IMR-90 (cell line): ENCODE measurements at places on chromosomes 1 and 21.

- no peak for DNase-seq
These were observed 766 bp downstream of the AGO4 start for GRCh38 chr1:35808450-35809113.

DNA sequence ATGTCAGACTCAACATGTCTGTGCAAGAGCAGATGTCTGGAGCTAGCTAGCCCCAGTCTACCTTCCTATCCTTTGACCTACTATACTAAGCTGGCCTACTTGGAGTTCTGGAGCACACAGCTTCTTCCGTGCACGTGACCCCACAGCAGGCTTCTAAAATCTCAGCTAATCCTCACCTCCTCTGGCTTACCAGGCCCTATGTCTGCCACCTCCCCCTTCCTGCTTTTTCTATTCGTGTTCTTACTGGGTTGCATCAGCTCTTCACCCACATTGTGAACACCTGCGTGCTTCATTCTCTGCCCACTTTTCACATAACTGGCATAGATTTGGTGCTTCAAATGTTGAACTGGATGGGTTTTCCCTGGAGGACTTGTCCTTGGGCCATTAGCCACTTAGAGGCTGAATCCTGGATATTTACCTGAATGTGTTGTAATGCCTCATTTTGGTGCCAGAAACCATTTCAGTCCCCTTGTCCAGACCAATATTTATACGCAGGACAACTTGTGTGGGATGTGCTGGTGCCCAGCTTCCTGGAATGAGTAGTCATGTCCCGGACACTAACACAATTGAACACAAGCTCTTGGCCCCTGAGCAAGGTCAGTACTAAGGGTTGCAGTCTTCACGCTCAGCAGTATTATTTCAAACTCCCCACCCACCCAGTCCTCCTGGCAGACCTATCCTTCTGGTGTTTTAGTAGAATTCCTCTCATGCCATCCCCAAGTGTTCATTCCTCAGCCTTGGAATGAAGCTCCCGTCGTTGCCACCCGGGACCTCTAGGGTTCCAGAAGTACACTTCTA, 24.0 kb downstream of the TENT5C start:
- no peak for DNase-seq

DNA sequence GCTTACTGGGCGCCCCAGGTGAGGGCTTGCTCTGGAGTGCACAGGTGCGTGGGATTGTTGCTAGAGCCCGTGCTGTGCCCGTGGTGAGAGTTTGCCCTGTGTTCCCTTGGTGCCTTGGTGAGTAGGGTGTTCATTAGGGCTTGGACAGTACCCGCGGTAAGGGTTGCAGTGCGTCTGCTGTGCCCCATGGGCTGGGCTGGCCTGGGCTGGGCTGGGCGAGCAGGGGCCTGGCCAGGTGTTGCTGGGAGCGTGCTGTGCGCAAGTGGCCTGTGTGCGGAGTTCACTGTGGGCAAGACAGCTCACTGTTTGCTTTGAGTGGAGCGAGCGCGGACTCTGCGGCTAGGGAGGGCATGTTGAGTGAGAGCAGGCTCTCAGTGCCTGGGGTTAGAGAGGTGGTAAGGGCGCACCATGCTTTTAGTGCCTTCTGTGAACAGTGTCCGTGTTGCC, 725 bp downstream of the CR1L start:
- DNase-seq: no peak

DNA sequence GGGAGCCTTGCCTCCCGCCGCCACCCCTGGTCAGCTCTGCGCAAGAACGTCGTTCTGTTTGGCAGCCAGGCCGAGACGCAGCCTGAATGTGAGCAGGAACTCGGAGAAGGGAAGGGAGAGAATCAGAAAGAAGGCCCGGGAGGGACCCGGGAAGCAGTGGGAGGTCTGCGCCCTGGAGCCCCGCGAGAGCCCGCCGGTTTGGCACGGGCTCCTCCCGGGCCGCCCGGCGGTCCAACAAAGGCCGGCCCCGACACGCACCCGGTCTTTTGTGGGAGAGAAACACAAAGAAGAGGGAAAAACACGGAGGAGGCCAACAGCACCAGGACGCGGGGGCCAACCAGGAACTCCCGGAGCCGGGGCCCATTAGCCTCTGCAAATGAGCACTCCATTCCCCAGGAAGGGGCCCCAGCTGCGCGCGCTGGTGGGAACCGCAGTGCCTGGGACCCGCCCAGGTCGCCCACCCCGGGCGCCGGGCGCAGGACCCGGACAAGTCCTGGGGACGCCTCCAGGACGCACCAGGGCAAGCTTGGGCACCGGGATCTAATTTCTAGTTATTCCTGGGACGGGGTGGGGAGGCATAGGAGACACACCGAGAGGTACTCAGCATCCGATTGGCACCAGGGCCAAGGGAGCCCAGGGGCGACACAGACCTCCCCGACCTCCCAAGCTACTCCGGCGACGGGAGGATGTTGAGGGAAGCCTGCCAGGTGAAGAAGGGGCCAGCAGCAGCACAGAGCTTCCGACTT, 2.7 kb upstream of the OLIG2 start:
- no peak for DNase-seq

GRCh38 chr1:224438989-224439388, 4.4 kb upstream of the WDR26 start:
- no peak for DNase-seq

DNA sequence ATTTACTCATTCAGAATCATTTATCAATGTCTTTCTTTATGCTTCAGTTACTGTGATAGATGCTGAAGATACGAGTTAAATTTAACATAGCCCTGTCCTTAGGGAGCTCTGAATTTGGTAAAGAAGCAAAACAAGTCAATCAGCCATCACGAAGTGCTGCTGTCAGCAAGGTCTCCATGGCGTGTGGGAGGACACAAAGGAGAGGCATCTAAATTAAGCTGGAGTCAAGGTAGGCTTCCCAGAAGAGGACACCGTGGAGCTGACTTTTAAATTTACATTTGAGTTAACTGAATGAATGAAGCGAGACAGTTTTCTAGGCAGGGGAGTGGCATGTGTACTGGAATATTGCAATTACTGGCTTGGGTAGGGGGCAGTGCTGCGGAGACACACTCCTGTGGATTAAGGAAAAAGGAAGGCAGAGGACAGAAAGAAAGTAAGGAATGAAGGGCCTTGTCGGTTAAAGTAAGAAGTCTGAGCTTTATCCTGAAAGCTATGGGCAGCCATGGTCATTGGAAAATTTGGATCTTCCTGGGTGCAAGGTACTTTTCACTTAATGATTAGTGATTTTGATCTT, 41.3 kb upstream of the C1orf87 start:
- no peak for DNase-seq

DNA sequence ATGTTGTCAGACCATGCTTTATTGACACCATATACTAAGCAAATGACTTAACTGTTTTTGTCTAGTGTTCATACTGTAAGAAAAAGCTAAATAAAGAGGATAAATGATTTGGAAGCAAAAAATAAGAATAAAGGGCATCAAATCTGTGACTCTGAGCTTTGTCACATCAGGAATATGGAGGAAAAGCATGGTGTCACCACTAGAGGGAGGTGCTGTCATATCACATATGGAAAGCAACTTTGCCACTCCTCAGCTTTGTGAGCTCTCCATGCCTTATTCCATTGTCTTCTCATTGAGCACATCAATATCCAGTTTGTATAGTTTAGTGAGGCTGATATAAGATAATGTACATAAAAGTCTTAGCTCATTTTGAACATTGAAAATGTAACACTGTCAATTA, 20.8 kb upstream of the GBP1 start:
- peak; percentile 56 for DNase-seq

- no peak for DNase-seq
These were observed 67.8 kb downstream of the FASLG start for GRCh38 chr1:172726740-172727139.

- DNase-seq: no peak
These were observed 32.3 kb upstream of the FBXO28 start for GRCh38 chr1:224081604-224082003.

DNA sequence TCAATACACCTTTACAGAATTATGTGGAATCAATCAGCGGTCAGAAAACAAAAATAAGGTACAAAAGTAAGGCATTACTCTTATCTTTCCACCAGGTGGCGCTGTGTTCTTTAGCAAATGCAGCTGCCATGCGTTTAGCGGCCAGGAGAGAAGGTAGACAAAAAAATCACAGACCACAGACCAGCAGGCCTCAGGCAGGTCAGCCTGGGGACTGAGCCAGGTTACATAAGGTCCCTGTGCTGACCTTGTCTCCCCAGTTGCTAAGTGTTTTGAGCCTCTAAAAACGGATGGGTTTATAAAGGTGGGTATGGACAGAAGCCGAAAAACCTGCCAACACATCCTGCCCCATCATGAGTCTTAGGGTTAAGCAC, 2.8 kb downstream of the RGS16 start:
- DNase-seq: peak; percentile 76

DNA sequence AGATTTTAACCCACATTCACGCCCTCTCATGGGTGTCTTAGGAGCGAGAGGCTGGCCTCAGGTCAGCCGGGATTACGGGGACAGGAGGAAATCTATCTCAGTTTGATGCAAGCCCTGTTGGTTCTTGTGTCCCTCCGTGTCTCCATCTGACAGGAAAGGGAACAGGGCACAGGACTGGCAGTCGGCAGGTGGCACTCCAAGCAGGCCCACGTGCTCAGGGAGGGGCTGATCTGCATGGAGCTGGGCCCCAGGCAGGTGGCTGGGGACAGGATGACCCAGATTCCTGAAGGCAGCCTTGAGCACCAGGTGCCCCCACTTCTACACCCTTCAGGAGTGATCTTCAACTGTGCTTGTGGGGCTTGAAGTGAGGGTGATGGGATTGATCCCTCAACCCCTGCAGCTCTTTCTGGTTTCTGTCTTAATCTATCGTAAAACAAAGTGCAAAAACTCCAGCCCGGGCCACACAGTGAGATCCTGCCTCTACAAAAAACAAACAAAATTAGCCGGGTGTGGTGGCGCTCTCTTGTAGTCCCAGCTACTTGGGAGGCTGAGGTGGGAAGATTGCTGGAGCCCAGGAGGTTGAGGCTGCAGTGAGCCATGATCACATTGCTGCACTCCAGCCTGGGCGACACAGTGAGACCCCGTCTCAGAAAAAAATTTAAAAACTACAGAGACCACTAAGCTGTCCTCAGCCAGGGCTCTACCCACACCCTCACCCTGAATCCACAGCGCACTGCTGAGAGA, 8.3 kb downstream of the PLEKHG5 start:
- no peak for DNase-seq

DNA sequence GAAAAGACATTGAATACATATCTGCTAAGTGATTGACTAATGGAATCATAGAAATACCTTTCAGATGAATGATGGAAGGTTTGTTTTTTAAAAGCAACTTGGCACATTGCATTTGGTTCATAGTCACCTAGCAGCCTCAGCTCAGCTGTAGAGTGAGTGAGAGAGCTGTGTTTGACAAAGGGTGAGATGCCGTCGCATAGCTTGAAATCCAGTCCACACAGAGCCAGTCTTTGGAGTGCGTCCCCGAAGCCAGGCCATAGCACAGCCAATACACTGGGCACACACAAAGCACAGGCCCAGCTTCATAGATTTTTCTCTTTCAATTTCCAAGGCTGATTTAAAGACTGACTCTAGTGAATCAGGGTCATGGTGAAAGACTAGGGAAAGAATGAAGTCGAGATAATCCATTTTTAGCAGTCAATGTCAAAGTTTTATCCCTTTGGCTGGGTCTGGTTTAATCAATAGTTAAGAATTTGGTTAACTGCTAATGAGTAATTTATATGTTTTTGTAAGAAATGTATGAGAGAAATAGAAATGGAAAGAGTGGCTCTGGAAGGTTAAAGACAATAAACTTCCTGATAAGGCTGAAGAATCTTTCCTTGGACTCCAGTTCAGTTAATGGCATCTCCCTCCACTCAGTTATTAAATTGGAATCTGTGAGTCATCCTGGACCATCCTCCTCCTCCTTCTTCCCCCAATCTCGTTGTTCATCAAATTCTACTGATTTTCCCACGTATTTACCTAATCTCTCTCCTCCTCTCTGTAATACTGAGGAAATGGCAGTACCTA, 101.2 kb upstream of the IRF2BP2 start:
- DNase-seq: peak; percentile 52

DNA sequence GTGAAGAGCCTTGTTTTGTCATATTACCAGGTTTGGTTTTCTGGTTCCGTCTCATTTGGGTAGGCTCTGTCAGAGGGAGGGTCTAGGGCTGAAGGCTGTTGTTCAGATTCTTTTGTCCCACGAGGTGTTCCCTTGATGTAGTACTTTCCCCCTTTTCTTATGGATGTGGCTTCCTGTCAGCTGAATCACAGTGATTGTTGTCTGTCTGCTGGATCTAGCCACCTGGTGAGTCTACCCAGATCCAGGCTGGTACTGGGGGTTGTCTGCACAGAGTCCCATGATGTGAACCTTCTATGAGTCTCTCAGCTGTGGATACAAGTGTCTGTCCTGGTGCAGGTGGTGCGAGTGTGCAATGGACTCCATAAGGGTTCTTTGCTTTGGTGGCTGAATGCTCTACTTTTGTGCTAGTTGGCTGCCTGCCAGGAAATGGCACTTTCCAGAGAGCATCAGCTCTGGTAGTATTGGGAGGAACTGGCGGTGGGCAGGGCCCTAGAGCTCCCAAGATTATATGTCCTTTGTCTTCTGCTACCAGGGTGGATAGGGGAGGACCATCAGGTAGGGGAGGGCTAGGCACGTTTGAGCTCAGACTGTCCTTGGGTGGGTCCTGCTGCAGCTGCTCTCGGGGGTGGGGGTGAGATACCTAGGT, 246.0 kb downstream of the RYR2 start:
- DNase-seq: no peak

GRCh38 chr1:9309991-9310390, 17.3 kb downstream of the SPSB1 start:
- DNase-seq: no peak

- DNase-seq: peak; percentile 21
These were observed 188.5 kb downstream of the HLX start for GRCh38 chr1:221067721-221068120.

DNA sequence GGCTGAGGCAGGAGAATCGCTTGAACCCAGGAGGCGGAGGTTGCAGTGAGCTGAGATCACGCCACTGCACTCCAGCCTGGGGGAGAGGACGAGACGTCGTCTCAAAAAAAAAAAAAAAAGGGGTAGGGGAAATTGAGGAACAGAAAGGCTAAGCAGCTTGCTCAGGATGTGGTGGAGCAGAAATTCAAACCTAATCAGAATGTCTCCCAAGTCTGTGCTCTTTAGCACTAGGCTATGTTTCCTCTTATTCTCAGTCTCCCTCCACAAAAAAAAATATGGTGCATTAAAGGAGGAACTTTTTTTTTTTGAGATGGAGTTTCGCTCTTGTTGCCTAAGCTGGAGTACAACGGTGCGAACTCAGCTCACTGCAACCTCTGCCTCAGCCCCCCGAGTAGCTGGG, 114.2 kb downstream of the SLC16A1 start:
- no peak for DNase-seq

DNA sequence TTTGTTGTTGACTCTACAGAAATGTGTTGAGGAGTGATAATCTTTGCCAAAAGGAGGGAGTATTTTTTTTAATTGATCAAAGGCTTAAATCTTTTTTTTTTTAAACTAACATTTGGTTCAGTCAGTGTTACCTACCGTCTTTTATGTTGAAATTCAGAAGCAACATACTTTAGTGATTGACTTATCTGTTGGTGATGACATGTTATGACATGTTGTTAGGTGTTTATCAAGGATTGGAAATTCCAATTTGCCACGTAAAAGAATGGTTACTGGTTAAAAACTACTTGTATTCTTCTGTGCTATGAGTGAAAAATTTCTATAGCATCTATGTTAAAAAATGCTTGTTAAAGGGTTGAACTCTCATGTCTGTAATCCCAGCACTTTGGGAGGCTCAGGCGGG, 61.2 kb downstream of the DNM3 start:
- DNase-seq: no peak
